ENCODE measurements at places on chromosomes 5 and 9.

GRCh38 chr9:81984928-81985327, 3.6 kb upstream of the SPATA31D1 start:
- DNase-seq, result no peak

GRCh38 chr5:153445875-153446579, 44.4 kb upstream of the GRIA1 start:
- no peak for DNase-seq

DNA sequence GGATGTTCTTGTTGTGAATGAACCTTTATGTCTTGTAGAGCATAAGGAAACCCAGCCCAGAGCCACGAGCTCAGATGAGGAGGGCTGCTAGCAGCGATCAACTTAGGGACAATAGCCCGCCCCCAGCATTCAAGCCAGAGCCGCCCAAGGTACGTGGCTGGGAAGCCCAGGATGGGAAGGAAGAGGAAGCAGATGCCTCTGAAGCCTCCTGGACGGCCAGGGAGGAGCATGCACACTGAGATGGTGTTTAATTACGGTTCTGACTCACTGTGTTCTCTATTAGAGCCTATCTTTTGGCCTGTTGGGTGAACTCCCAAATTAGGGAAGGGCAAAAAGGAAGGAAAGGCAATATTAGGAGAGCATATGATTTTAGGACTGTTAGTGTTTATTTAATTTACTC, 75.3 kb downstream of the TJP2 start:
- no peak for DNase-seq

GRCh38 chr9:19379283-19379682, 753 bp downstream of the RPS6 start:
- no peak for DNase-seq

DNA sequence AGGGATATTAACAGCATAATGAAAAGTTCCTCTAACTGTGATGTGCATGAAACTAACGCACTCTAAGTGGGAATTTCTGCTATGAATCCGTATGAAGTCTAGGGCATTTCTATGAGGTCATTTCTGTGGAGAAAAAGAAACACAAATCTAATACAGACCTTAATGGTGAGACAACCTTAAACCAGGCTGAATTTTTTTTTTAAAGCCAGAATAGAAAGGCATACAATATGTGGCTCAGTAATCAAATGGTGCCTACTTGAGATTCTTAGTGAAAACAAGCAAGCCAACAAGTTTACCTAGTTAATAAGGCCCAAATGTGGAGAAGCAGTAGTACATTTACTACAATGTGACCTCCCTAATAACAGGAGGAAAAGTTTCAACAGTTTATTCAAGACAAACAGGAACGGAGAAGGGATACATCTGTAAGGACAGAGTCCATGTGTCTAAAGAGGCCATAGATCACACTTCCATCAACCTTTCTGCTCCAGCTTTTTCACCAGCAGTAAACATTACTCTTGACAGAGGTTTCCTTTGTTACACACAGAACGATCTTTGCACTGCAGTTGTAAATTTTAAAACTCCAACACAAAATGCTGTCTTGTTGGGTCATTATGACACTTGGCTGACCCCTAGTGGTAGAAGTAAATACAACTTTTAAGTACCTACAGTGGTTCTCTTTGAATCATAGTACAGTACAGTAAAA, 26.2 kb downstream of the CARNMT1 start:
- peak; percentile 90 for DNase-seq

- no peak for DNase-seq
Measured at GRCh38 chr9:111271481-111272080, 58.4 kb downstream of the OR2K2 start.

DNA sequence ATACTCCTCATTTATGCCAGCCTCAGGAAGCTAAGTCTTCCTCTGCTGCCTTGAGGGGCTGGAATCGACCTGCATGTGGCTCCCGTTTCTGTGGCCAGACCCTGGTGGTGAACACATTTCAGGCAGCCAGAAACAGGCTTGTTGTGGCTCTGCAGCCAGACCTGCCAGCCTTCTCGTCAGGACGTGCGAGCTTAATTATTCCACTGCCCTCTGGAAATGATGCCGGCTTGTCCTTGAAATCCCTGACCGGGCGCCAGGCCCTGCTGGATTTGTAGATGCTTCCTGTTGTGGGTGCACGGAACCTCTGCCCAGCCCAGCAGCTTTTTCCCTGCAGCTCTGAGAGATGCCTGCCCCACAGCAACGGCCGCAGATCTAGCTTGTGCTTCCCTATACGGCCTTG, 41.6 kb downstream of the PDZD2 start:
- no peak for DNase-seq

GRCh38 chr9:114538241-114538640, 33.0 kb upstream of the WHRN start:
- DNase-seq, result no peak

GRCh38 chr9:109799792-109800191, 19.8 kb downstream of the PALM2AKAP2 start:
- no peak for DNase-seq

- DNase-seq, result no peak
Measured at GRCh38 chr9:98373609-98374008, 118.2 kb upstream of the TBC1D2 start.

DNA sequence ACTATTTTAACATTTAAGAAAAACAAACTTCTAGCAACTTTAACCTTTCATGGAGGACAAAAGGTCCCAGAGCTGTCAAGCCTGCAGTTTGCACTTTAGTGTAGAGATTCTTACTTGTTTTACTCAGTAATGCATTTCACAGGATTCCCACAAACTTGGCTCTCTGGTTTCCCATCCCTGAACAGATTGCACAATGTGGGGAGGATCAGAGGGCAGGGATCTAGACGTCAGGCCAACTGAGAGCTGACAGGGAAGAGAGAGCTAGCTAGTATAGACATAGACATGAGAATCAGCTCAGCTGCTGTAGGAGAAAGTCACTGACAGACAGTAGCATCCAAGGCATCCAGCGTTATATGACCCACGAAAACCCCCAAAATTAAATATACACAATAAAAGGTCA, 20.9 kb upstream of the BNIP1 start:
- DNase-seq, result no peak

GRCh38 chr5:8825139-8825757, 720.6 kb downstream of the SEMA5A start:
- no peak for DNase-seq

- DNase-seq, result no peak
Measured at GRCh38 chr9:98603821-98604383, 104.8 kb downstream of the GABBR2 start.

GRCh38 chr5:45622365-45622764, 73.8 kb downstream of the HCN1 start:
- no peak for DNase-seq

- no peak for DNase-seq
Measured at GRCh38 chr5:142839711-142840346, 69.7 kb downstream of the ARHGAP26 start.

GRCh38 chr9:124102363-124102762, 90.8 kb downstream of the LHX2 start:
- DNase-seq, result no peak

GRCh38 chr5:167602067-167602466, 689.4 kb upstream of the WWC1 start:
- no peak for DNase-seq

DNA sequence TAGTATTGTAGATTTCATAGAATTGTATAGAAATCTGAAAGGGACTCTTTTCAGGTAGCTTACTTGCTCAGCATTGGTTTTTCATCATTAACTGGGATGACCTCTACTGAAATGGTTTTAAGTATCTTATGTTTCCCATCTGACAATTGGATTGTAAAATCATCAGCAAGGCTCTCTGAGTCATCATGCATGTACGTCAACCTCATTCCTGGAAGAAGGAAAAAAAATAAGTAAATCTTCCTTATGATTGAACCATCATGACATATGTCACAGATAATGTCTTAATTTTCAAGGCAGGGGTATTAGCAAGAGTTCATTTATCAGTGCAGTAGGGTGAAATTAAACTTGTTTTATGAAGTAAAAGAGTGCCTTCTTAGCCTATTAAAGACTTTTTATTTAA, 74.9 kb upstream of the CER1 start:
- no peak for DNase-seq

- DNase-seq, result no peak
Measured at GRCh38 chr9:120559546-120559945, 20.4 kb downstream of the CDK5RAP2 start.

- DNase-seq, result no peak
Measured at GRCh38 chr5:87746891-87747377, 334.2 kb upstream of the CCNH start.

GRCh38 chr9:123450996-123451395, 95.0 kb downstream of the CRB2 start:
- DNase-seq, result no peak

DNA sequence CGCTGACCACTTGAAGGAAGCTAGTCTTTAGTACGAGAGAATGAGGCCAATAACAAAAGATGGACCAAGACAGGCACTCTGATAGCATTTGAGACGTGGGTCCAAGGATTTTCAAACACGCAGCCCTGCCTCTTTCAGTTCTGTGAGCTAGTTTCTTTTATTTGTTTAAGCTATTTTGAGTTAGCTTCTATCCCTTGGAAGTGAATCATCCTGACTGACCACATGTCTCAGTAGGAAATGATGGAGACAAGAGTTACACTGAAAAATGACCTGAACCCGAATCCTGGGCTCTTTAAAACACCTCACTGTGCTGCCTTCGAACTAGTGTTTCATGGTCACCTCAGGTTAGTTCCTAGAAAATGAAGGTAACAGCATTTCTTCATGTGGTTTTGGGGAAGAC, 9.9 kb downstream of the TEK start:
- DNase-seq, result no peak

DNA sequence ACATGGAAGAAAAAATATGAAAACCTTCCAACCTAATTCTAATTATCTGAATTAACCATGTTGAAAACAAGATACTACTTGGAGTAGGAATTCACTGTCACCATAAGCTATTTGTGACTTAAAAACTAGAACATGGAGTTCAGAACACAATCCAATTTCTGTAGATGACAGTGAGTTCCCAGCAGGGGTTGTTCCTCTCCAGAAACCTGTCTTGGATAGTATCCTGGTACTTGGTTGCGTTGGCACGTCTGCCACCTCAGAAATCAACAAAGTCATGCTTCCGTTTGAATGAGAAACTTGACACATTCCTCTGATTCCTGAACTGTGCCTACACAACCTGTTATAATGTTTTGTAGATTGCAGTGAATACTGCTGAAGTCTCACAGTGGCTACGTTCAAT, 789.9 kb upstream of the DMAC1 start:
- DNase-seq, result no peak
